ENCODE measurements at places on chromosomes 11 and 22.

- DNase-seq: peak; percentile 46
Observed at GRCh38 chr11:62665599-62666258, 617 bp downstream of the CSKMT start.

GRCh38 chr22:20937794-20938671, 20.8 kb downstream of the CRKL start:
- no peak for DNase-seq

- DNase-seq: no peak
Observed at GRCh38 chr11:62682518-62682917, 3.6 kb upstream of the UBXN1 start.

GRCh38 chr11:114079511-114080065, 20.1 kb downstream of the ZBTB16 start:
- no peak for DNase-seq

DNA sequence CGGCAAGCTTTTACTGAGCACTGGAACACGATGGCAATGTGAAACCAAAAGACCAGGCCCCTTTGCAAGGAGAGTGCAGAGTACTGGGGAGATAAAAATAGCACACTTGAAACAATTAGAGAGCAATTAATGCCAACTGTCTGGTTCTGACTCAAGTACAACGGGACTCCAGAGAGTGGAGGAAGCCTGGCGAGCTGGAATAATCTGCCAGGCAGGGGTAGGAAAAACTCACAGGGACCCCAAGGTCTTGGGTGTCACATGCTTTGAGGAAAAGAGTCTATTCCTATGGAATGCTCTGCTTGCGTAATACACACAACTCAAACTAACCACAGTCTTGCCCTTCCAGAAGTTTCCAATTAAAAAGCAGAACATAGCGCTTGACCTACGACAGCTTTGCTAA, 113.0 kb upstream of the CLMP start:
- DNase-seq: no peak

DNA sequence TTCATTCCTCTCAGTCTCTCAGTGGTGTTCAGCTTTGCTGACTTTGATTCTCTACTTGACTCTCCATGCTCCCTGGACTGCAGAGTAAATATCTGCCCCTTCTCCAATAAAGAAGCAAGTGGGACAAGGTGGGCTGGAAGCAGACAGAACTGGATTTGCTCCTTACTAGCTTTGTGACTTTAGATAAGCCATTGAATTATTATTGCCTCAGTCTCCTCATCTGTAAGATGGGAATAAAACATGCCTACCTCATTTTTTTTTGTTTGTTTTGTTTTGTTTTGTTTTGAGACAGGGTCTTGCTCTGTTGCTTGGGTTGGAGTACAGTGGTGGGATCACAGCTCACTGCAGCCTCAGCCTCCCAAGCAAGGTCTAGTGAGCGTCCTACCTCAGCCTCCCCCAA, 44.6 kb downstream of the WT1 start:
- DNase-seq: no peak

DNA sequence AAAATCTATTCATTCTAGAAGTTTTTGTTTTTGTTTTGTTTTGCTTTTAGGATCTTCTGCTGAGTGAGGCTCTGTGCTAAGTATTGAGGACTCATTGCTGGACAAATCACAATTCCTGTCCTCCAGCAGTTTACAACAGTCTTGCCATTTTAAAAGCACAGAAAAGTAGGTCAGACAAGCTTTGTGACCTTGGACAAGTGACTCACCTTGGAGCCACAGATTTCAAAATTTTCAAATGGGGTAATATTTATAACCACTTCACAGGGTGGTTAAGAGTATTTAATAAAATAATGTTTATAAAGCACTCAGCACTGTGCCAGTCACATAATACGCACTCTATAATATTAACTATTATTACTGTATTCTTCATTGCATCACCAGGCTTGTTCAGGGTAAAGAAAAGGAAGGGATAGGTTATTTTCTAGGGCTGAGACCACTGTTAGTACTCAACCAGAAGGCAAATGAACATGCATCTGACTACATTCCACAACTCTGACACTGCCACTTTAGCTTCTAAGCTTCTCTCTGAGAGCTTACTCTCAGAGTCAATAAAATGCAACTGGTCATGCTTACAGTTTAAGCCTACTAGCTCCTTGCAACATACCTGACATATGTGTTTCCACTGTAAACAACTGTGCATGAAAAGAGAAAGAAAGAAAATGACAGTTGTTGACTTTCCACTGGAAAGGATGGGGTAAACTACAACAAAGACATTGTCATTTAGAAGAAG, 63.2 kb upstream of the FIBIN start:
- DNase-seq: peak; percentile 35

- DNase-seq: peak; percentile 80
Observed at GRCh38 chr11:19742588-19743292, 30.1 kb downstream of the NAV2 start.

- DNase-seq: no peak
Observed at GRCh38 chr11:3001496-3001895, 9.4 kb upstream of the NAP1L4 start.

DNA sequence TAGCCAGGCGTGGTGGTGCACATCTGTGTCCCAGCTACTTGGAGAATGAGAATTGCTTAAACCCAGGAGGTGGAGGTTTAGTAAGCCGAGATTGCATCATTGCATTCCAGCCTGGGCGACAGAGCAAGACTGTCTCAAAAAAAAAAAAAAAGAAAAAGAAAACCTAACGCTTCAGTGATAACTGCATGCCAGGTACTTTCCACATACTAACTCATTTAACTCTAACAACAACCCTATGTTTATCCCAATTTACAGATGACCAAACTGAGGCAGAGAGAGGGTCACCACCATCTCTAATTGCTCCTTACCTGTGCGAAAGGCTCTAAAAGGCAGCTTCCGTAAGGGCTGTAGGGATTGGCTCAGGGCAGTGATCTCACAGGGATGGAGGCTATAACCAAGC, 11.6 kb downstream of the PISD start:
- DNase-seq: no peak

DNA sequence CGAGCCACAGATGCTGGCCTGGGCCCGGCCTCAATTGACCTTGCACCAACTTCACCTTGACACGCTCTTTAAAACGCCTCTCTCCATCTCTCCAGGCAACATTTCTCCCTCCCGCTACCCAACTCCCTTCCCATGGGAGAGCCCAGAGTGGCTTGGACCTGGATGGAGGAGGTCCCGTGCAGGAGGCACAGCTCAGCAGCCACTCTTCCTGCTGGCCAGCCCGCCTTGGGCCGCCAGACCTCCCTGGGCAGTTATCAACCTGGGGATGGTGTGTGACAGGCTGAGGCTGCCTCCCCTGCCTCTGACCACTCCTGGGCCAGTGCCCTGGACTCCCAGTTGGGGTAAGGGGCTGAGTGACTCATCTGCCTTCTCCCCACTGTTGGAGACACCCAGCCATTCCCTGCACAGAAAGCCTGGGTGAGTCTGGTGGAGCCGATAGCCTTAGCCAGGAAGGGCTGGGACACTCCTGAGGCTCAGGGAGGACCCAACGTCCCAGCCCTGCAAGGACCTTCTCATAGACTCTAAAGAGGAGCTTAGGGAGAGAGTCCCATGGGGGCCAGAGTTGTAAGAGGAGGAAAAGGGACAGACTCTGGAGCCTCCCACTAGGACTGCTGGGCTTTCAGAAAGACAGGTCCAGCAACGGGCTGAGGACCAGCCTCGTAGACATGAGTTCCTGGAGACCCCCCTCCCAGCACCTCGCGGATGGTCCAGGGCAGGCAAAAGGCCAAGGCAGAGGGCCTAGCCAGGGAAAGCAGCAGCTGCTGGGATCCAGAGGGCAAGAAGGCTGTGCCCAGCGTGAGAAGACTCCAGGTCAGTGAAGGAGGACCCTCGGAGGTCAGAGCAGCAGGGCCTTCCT, 131.7 kb downstream of the CEP164 start:
- peak; percentile 5 for DNase-seq

GRCh38 chr11:17897495-17897894, 115.4 kb downstream of the SERGEF start:
- DNase-seq: no peak

GRCh38 chr22:24200619-24201212, 19.4 kb downstream of the SUSD2 start:
- DNase-seq: no peak

DNA sequence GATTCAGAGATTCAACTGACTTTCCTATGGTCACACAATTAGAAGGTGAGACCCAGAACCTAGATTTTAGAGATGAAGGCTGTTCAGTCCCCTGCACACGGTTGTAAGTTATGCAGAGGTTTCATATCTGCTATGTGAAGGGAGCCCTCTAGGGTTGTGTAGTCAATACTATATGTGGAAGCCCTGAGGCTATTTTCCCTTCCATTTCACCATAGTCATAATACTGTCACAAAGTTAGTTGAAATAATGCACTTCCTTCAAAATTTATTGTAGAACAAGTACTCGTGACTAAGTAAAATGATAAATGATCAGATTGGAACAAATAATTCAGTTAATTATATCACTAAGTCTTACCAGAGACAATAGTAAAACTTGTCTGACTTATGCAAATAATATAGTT, 48.8 kb downstream of the ENDOD1 start:
- no peak for DNase-seq

DNA sequence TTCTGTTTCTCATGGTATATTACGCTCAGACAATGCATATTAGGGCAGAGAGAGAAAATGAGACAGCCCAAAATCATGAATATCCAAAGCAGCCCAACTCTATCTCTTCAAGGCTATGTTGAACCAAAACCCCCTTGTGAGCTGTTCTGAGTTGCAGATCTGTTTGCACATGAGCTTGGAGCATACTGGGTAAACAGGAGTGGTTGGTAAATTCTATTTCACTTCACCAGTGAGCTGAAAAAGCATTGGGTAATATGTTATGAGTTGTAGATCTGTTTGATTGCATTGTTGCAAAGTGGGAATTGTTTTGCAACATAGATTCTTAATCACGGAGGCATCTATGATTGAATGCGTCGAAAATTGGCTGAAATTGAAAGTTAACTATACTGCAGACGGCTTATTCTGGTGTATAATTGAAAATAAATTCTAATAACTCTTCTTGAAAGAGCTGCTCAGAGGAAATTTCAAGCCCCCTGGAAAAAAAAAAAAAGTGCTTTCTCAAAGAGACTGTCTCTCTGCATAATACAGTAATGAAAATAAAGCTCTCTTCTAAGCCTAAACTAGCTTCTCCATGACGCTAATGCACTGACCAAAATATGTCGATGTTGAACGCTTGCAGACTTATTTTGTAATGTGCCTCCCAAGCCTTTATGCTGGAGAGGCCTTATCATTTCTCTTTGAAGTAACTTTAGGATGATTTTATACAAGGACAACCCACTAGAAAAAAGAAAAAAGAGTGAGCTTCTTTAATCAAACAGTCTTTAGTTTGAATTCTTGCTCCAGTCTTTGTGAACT, 263.7 kb downstream of the NTM start:
- no peak for DNase-seq

GRCh38 chr11:109796253-109796652, 296.9 kb upstream of the ZC3H12C start:
- no peak for DNase-seq

- DNase-seq: no peak
Observed at GRCh38 chr22:20194681-20195593, 44.1 kb upstream of the CCDC188 start.

GRCh38 chr11:118209033-118209432, 15.8 kb downstream of the JAML start:
- DNase-seq: no peak

GRCh38 chr11:122696662-122697061, 41.1 kb downstream of the UBASH3B start:
- DNase-seq: no peak

GRCh38 chr11:33777906-33778305, 3.6 kb upstream of the FBXO3 start:
- DNase-seq: peak; percentile 20

DNA sequence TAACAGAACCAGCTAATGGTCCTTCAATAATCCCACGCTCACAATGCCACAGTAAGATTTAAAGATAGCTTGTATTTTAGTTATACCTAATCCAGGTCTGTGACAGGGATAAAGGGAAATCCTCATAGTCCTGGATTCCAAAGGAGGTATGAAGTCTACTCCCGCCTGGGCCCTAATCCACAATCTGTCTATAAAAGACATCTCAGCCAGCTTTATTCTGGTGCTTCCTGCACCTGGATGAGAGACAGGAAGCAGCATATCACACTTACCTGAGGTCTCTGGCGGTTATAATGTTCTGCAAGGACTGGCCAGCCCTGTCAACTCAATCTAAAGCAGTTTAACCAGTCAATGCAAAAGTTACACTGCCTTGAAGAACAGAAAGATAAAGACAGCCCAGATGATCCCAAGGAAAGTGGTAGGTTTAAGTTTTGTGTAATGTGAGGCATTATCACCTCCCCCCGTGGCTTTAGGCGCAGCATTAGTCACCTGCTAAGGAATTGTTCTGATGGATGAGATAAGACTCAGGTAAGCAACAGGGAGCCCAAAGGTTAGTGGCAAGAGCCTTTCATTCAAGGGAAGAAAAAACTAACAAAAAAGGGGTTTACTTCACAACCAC, 57.6 kb downstream of the PLEKHA7 start:
- peak; percentile 57 for DNase-seq

GRCh38 chr11:18312663-18313420, 9.1 kb downstream of the HPS5 start:
- DNase-seq: no peak

DNA sequence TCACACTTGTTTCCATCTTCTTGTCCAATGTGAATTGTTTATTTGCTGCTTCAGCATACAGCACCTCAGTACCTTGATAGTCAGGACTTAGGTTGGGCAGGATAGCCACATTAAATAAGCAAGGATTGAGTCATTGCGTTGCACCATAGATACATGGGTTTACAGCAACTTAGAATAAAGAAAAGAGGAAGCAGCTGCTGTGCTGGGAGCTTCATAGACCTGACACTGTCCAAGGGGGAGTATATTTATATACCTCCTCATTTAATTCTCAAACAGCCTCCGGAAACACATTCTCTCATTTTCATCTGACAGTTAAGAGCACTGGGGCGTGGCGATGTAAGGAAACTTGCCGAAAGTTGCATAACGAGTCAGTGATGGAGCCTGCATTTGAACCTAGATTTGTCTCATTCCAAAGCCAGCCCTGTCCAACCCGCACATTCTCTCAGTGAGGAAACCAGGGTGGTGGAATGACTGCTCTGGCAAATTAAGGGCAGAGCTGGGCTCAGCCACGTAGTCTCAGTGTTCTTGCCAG, 42.2 kb downstream of the UBASH3B start:
- no peak for DNase-seq

DNA sequence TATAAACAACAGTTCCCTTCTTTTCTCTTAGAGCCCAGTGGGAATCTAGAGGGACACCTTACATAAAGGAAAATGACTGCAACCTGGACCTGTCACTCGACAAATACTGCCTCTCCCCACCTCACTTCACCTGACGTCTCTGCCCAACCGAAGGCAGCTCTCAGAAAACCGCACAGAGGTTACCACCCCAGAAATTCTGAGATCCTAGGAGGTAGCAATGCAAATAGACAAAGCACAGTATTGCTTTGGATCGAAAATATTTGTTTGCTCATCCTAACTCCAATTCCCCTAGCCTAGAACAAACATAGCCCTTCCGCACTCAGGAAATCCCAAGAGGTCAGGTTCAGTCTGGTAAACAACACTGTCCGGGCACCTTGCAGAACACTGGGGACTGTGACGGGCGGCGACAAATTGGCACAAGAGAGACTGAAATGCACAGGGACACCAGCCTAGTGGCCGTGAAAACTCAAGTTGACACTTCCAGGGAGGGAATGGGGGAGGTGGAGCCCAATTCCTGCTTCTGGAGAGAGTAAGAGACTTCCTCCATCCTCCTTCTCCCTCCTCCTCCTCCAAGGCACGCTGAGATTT, 420 bp upstream of the TRIM44 start:
- DNase-seq: peak; percentile 4
